NCI-H510A (cell line): ENCODE measurements at places on chromosomes 1 and 21.

GRCh38 chr1:15508700-15509487 is 15.1 kb downstream of the CASP9 start:
- DNase-seq: no peak

DNA sequence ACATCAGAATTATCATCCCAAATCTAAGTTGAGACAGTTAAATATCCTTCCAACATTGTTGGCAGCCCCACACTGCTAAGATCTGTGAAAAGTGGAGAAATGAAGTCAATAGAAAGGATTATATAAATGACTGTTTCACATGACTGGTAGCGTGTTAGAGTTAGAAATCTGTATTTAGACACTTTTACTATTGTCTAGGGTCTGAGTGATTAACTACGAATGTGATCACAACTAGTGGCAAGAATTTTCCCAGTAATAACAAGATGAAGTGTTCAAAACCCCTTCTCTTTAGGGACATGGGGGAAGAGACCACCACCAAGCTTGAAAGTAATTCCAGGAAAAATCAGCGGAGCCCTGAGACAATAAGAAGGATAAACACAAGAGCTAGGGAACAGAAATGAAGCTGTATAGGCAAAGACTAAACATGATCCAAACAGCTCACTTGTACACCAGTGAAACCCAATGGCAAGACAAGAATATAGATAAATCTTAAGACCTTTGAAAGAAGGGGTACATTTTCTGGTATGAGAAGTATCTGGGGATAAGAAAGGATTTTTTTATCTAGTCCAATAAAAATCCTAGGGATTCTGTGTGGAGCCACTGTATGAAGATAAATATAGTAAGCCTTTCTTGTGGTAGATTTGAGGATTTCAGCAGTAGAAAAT is 646.6 kb upstream of the USP24 start:
- DNase-seq: no peak

DNA sequence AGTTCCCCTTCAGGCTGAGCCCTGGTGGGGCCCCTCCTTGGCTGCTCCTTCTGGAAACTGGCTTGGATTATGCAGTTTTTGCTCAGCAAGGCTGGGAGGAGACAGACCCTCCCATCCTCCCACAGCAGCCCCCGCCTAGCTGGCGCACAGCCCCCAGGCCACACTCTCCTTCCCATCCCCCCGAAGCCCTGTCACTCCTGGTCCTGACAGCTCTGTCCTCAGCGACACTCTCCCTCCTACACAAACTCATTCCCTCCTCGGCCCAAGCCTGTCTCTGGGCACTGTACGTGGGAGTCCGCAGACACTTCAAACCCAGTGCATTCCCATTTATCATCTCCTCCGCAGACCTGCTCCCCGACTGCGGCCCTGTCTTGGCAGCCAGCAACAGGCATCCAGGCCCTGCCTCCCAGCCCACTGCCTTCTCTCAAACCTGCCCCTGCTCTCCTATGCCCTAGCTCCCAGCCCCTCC is 25.0 kb upstream of the EPHB2 start:
- no peak for DNase-seq

- no peak for DNase-seq
Measured at GRCh38 chr21:27740084-27740483, 773.2 kb upstream of the ADAMTS5 start.

- no peak for DNase-seq
Measured at GRCh38 chr1:92509619-92510018, 22.9 kb upstream of the GFI1 start.

DNA sequence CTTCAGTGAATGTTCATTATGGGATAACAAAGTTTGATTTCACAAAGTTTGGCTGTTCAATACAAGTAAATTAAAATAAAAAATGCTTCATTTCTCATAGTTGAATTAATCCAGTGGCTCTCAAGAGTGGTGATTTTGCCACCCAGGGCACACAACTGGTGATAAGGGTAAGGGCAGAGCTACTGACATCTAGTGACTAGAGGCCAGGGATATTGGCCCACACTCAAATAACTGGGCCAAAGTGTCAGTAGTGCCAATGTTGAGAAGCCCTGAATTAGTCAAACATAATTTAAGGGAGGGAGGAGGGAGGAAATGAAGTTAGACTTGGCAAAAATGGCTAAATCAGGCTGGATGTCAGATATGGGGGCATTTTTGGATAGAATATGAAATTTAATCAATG is 880.5 kb upstream of the ADGRL4 start:
- DNase-seq: no peak

DNA sequence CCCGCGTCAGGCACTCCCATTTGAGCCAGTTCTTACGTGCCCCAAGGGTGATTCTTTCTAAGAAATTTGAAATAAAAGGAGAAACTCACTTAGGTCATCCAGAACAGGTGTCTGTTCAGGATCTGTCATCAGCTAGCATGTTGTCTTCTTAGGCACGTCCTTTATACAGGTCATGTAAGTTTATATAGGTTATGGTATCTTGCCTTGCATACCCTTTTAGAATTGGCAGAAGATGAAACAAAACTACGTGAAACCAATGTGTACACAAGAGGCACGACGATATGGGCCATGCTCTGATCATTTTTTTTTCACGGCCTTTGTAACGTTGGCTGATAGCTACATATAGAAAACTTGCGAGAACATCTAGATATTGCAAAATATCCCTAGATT is 579 bp upstream of the GTF2B start:
- DNase-seq: no peak

DNA sequence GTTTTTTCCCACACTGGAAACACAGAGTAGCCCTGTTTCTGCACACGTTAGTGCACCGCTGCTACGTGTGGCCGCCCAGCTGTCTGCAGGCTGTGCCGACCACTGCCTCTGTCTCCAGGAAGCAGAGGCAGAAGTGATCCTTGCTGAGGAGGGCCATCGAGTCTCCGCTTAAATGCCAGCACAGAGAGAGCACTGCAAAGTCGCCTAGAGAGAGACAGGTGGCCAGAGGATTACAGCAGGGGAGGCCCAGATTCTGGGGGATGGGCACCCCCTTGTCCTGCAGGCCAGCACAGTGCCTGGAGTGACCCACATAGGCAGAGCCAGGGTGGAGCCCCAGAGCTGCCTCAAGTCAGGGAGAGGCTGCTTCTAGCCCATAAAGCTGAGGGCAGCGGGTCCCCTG is 6.1 kb downstream of the TPRG1L start:
- DNase-seq: no peak

- DNase-seq: no peak
Measured at GRCh38 chr1:172638885-172639831, 19.7 kb upstream of the FASLG start.

GRCh38 chr1:8822373-8823294 is 5.2 kb upstream of the RERE start:
- DNase-seq: peak; percentile 71

GRCh38 chr1:118958937-118959631 is 29.1 kb downstream of the TBX15 start:
- no peak for DNase-seq

DNA sequence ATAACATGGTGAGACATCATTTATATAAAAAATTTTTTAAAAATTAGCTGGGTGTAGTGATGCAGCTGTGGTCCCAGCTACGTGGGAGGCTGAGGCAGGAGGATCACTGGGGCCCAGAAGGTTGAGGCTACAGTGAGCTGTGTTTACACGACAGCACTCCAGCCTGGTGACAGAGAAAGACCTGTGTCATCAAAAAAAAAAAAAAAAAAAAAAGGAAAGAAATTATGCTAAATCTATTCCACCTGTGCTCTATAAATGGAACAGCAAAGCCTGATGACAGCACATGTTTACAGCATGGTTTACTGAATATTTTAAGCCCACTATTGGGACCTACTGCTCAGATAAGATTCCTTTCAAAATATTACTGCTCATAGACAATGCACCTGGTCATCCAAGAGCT is 217.6 kb downstream of the PRDM2 start:
- DNase-seq: no peak
